ENCODE measurements at places on chromosomes 2 and 18.

DNA sequence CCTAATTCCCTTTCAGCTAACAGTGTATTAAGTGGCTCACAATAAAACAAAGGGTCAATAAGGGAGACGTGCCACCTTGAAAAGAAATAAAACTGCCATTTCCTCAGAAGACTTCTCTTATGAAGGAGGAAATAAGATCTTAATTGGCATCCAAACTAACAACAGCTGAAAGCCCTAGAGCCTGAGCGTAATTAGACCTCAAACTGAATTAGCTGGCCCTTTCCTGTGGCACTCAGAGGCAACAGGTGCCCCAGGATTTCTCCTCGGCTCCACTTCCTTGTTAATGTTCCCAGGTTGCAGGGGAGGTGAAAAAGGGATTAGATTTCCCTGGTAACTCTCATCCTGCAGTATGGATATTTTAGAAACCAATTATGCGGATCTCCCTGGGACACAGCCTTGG, 804.3 kb downstream of the DCDC2C start:
- DNase-seq, result no peak

DNA sequence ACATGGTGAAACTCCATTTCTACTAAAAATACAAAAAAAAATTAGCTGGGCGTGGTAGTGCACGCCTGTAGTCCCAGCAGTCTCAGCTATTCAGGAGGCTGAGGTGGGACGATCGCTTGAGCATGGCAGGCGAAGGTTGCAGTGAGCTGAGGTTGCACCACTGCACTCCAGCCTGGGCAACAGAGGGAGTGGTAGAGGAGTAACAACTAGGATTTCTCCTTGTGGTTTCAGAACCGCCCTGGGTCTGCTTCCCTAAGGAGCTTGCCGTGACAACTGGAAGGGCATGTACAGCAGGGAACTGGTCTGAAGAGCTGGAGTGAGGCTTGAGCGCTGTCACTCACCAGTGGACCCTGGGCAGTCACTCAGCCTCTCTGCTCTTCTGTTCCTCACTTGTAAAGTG, 29.1 kb downstream of the REEP1 start:
- DNase-seq, result no peak

- DNase-seq, result no peak
Observed at GRCh38 chr2:62265106-62265505, 69.2 kb downstream of the B3GNT2 start.

DNA sequence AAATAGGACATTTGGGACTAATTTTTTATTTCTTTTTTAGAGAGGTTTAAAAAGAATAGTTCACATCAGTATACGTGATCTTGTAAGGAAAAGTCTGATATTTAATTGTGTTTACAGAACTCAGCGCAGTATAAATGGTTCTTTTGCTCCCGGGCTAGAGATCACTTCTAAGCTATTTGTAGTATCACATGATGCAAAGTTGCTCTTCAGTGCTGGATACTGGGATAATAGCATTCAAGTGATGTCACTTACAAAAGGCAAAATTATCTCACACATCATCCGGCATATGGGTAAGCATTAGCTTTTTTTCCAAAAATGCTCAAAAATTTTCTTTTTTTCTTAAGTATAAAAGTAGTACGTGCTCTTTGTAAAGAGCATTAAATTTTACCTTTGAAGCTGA, 37.4 kb upstream of the CYP20A1 start:
- no peak for DNase-seq

GRCh38 chr18:7579918-7580542, 12.9 kb downstream of the PTPRM start:
- no peak for DNase-seq

DNA sequence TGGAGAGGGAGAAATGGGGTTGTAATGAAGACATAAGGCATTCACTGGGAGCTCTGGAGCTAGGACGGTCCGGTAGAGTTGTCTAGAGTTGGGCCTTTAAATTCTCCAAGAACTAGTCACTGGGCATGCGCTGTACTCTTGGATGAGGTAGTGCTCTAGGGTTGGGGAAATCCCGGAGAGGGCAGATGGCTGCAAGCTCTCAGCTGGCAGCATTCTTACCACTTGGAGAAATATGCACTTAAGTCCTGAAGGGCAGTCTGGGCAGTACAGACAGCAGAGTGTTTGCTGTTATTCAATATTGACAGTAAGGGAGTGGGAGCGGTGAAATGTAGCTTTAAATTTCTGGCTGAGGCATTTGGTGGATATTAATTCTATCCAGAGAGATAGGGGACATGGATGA, 214.6 kb downstream of the RDH14 start:
- no peak for DNase-seq

- DNase-seq, result no peak
Observed at GRCh38 chr18:61333271-61333745, at the start of gene CDH20. Gene CDH20 (plus strand): TSS chr18:61333430.

DNA sequence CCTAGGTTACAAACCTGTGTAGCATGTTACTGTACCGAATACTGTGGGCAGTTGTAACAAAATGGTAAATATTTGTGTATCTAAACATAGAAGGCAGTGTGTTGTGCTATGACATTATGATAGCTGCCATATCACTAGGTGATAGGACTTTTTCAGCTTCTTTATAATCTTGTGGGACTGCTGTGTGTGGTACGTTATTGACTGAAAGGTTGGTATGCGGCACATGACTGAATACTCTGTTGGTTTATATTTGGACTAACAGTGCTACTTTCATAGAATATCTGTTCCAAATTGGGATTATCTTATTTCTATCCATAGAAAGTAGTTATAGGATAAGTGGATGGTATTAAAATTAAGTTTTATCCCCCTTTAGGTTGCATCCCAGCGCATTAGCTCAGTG, 144.7 kb downstream of the PHLPP1 start:
- DNase-seq, result no peak

DNA sequence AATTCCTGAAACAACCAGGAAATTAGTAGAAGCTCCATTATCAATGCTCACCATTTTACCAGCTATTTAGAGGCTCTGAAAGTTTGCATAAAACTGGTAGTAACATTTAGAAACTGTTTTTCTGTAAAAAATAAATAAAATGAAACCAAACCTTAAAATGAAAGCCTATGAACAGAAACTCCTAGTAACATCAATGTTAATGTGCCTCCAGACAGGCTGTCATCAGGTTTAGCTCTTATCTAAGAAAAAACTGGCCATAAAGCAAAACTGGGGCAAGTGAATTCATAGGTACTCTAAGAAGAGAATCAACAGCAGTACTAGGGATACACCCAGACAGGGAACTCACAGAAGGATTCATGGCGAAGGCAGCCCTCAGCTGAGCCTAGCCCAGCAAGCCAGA, 8.0 kb downstream of the E2F6 start:
- DNase-seq, result no peak

GRCh38 chr2:23532391-23533337, 147.7 kb downstream of the KLHL29 start:
- no peak for DNase-seq

DNA sequence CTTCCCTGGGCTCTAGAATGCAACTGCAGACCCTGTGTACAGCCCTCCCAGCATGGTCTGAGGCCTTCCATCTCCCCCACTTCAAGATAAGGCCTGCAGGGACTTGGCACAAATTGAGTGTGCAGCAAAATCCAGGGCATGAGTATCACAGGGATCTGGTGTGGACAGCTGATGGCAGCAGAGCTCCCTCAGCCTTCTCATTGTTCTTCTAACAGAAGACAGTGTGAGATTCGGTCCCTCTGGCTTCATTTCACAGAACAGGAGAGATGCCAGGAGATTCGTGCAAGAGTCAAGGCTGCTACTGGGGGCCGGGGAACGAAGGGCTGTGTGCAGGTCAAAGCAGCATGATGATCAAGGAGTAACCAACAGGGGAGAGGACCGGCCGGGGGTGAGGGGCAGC, 85.8 kb downstream of the UXS1 start:
- DNase-seq, result no peak

GRCh38 chr2:46561731-46562450, 82.5 kb downstream of the TMEM247 start:
- DNase-seq, result no peak

DNA sequence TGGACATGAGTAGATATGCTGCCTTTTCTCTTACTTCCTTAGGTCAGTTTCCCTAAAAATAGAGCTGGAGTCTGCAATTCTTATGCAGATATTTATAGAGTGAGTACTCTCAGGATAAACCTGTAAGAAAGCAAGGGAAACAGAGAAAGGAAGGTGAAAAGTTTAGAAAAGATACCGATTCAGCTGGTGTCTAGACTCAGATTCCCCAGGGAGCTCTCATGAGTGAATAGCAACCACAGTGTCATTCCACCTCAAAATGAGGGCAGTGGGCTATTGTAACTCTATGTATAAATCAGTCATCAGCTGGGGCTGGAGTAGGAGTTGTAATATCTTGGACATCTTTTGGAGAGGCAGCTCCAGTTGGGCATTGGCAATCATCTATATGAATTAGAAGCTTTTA, 1485.1 kb upstream of the TMEFF2 start:
- DNase-seq, result no peak

GRCh38 chr18:68707646-68708045, 7.3 kb downstream of the TMX3 start:
- DNase-seq, result no peak

DNA sequence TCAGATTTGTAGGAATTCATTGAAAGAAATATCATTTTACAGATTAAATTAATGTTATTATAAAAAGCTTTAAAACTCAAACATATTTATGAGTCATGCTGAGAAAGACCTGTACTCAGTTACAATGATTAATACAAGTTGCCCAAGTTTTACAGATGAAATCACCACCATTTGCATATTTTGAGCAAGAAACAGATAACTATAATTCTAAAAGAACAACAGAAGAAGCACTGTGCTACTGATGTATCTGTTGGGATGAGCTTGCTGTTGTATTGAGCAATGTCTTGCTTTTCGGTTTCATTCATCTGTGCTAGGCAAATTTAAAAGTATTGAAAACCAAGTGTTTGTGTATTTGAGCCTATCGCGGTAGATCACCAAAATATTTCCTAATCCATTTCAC, 1589.1 kb upstream of the ZEB2 start:
- DNase-seq, result no peak

GRCh38 chr2:26730549-26731344, 33.3 kb upstream of the SLC35F6 start:
- DNase-seq, result no peak

DNA sequence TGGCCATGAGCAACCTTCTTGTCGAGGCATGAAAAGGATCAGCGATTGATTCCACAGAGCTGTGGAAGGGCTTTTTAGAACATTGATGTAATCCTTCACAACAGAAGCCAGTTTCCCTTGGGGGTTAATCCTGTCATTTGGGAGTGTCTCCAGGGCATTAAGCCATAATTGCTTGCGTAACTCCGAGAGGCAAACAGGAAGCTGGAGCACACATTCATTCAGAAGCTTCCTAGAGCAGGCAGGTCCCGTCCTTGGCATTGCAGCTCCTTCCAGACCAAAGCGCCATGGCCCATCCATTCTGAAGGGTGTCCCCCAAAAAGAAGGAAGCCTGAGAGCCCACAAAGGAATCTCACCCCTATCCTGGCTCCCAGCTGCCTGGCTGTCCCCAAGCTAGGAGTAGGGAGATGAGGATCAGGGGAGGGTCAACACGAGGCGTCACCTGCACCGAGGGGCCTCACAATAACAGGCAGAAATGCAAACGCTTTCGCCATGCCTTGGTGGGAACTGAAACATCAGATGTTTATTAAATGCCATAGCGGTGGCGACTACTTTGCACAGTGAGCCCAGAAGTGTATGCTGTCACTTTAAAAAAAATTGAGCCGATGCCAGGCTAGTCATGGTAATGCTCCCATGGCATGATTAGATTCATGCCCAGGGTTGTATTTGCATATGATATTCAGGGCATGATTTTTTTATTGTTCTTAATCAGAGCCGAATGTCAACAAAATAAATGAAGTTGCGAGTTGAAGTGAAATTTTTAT, 339.4 kb downstream of the BCL11A start:
- DNase-seq, result no peak

DNA sequence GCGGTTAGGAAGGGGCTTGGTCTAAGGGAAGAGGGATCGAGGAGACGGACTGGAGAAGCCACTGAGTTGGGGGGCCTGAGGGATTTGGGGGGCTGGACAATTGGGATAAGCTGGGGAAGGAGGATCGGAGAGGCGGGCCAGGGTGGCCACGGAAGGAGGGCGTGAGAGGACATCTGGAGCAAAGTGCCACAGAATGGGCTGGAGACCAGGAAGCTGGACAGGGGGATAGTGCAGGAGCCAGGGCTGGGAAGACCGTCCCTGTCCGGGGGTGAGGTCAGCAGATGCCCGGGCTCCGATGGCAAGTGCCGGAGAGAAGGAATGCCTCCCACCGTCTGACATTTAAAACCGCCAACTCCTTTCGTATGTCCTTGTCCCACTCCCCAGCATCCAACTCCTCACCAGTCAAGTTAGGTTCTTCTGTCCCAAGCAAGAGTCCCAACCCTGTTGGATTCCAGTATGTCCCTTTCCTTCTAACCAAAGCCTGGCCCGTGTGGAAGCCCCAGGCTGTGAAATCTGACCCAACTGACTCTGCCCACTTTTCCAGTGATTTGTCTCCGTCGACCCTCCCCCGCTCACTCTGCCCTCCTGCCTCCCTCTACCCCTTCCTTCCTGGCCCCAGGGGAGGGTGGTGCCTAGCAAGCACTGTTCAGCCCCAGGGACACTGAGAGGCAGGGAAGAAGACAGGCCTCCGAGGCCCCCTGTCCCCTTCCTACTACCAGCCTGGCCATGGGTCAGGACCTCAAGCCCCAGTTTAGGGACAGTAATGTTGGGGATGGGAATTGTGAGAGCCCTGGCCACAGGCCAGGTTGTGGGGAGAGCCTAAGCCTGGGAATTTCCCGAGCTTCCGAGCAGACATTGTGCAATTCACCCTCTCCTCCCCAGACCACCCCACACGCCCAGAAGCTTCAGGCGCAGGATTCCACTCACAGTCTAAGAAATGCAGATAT, 31.5 kb upstream of the TMBIM1 start:
- DNase-seq, result no peak

- DNase-seq, result no peak
Observed at GRCh38 chr18:57789090-57789489, 14.0 kb downstream of the ATP8B1 start.

DNA sequence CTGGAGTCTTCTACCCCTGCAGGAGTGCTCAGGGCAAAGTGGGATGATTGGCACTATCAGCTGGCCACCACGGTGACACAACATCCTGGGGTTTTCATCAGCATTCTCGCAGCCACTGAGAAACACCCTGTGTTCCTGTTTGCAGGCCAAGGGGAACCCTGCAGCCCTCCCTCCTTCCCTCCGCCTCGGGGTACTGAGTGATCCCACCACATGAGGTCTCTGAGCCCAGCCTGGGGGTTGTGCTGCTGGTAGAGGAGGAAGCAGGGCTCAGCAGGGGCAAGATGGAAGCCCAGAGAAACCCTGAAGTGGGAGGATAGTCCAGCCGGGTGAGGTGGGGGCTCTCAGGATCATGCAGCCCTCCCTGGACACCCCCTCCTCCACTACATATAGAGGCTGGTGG, at the start of gene OXER1:
OXER1 (minus strand) TSS at position 40 of the 400 bp plus-strand sequence. CDS start 73 bp downstream, outside the sequence.
- DNase-seq, result no peak

DNA sequence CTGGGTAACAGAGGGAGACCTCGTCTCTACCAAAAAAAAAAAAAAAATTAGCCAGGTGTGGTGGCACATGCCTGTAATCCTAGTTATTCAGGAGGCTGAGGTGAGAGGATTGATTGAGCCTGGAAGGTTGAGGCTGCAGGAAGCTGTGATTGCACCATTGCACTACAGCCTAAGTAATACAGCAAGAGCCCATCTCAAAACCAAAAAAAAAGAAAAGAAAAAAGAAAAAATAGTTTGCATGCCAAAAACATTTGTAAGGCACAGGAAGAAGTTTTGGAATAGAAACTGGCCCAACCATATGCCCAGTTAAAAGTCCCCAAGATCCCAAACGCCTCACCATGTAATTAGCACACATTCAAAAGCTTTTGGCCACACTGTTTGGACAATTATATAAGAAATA, 13.4 kb upstream of the ACOXL start:
- DNase-seq, result no peak

GRCh38 chr18:56645415-56646016, 5.6 kb upstream of the WDR7 start:
- no peak for DNase-seq

GRCh38 chr2:104049438-104049837, 804.5 kb upstream of the POU3F3 start:
- DNase-seq, result no peak

Measured in stimulated activated CD8-positive, alpha-beta memory T cell treated with anti-CD3 and anti-CD28 coated beads, Interleukin-15, amount 100 ng/mL, for 4 hours (primary cell).